ENCODE measurements at places on chromosomes 4 and X.

DNA sequence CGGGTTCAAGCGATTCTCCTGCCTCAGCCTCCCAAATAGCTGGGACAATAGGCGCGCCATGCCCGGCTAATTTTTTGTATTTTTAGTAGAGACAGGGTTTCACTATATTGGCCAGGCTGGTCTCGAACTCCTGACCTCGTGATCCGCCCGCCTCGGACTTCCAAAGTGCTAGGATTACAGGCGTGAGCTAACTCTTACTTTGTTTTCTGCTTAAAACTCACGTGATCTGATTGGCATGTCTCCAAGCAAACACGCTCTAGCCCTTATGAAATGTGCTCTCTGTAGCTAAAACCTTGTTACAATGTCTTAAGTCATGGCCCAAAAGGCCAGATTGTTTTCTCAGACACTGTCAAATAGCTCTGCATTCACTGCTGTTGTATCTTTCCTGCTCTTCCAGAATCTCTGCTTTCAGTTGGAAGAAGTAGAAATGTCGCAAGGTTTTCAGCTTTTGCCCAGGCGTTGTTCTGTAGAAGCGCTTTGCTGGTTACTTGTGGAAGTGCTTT is 39.7 kb upstream of the OGT start:
- no peak for DNase-seq

DNA sequence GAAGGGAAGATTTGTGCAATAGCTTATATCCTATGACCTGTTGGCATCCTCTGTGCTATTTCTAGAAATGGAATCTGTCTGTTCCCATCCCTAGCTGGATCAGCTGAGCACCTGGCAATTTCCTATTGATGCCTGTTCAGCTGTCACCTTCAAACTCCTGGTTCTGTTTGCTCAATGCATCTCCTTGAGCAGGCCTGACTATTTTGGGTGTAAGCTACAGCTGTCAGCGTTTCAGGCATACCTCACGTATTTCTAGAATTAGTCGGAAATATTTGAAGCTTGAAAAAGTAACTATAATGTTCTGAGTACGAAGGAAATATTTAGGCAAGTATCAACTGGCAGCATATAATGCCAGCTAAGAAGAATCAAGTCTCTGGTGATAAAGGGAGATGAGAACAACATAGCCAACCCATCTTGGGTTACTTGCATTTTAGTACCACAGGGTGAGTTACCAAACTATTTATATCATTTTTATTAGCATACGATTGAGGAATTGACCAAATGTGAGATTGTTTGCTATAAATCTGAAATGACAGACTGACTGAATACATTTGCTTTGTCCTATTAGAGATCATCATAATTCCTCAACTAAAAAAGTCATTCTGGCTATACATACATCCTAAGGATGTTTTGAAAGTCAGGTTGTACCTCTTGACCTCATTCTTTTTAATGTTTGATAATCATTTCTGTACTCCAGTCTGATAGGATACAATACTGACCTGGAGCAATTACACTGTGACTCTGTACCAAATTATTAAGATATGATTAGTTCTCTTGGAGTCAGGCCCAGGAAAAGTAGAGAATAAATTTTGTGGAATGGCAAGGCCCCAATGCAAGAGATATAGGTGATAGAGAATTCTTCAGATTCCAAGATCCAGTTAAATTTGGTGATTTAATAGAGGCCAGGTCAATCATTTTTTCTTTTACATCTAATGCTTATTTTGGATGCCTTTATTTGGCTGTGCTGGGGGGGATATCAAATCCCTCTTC is 36.4 kb upstream of the PLAC1 start:
- no peak for DNase-seq

DNA sequence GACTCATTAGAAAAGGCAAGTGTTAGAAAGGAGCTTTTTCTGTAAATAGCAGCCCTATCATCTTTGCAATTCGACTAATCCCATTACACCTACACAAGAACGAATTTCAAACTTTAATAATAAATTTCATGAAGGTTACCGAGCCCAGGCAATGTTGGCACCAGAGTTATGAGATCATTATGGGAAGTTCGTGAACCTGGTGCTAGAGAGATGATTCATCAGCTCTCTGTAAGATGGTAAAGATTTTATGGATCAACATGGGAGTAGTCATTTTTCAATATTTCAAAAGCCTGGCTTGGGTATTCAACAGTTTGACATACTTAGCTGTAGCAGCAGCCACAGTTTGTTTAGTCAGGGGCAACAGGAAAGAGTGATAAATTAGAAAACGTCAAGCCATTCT is 35.8 kb downstream of the AMELX start:
- no peak for DNase-seq

- DNase-seq = no peak
Observed at GRCh38 chrX:150753968-150754367, 60.8 kb downstream of the MTMR1 start.

GRCh38 chrX:1542994-1543725 is 6.2 kb upstream of the P2RY8 start:
- no peak for DNase-seq

Measured in GM12892 (cell line).